ENCODE measurements at places on chromosomes 6 and 20. TPM values are rescaled to one million over a fixed set of nuclear protein-coding genes. Genes with fewer than 3 reads are reported as not detected.

The HSPA12B gene
- total RNA-seq: 3.5 TPM

The PRDM13 gene
- not detected for total RNA-seq

The BCLAF1 gene
- total RNA-seq: 162 TPM

The PTPRK gene
- total RNA-seq: 128 TPM

The CPNE5 gene
- total RNA-seq: 104 TPM

The CALHM6 gene
- not detected for total RNA-seq

The TREM1 gene
- not detected for total RNA-seq

The IL22RA2 gene
- not detected for total RNA-seq

- DNase-seq: no peak
Measured at GRCh38 chr6:38797391-38797790, 82.3 kb downstream of the DNAH8 start.

GRCh38 chr6:35213298-35213791, 411 bp upstream of the SCUBE3 start:
- DNase-seq: no peak

DNA sequence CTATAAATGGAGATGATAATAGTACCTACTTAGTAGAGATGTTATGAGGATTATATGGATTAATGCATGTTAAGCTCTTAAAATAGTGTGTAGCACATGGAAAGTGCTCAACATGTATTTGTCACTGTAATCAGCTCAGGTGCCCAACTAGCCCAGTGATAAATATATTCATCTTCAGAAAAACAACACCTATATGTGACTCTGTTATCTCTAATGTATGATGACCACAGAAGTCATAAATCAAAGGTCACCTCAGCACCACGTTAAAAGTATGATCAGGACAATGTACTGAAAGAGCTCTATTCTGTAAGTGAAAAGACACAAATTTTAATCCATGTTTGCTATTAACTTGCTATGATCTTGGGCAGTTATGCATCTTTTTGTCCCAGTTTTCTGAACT, 36.8 kb upstream of the TENT5A start:
- no peak for DNase-seq

DNA sequence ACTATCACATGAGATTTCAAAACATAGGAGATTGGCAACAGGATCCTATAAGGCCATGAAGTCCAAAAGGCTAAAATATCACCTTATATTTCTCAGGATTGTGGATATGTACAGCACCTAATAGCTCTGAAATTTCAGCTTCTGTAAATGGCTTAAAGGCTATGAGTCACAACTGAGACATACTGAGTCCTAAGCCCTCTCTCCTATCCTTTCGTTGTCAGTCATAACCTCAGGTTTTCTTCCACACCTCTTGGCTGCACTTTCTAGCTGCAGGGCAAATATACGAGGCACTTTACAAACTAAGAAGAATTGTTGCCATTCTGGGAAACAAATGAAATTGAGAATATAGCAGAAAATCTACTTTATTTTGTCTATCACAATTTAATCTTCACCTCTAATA, 969.9 kb upstream of the EPHA7 start:
- no peak for DNase-seq

- DNase-seq: no peak
Measured at GRCh38 chr6:167757249-167757648, 69.5 kb upstream of the AFDN start.

GRCh38 chr6:6891949-6892461, 215.8 kb upstream of the RREB1 start:
- DNase-seq: no peak

GRCh38 chr20:59242714-59243626, 57.4 kb upstream of the EDN3 start:
- DNase-seq: no peak

DNA sequence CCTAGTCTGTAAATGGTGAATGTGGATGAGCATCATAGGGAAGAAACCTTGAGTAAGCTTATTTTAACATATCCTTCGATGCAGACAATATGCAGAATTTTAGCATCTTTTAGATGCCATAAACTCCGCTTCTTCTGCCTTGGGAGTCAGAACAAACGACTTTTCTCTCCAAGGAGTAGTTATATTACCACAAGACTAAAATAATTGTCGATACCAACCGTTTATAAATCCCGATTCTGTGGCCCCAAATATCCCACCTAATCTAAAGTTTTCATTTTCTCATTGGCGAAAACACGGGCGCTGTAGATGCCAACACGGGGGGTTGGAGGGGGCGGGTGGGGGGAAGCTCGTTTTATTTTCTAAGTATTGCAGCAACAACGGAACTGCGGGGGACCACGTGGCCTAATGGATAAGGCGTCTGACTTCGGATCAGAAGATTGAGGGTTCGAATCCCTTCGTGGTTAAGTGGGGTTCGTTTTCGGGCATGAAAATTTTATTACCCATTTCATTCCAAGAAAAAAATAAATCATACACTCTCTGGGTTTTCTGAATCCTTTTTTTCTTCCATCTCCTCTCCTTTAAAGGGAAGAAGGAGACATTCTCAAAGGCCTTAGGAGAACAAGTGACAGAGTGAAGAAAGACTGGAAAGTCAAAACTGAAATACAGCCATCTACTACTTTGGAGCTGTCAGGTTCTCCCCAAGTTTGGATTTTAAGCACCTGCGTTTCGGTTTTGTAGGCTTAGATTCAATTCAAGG, 65.5 kb upstream of the BTN3A2 start:
- DNase-seq: no peak

Data from dorsolateral prefrontal cortex (tissue), 122 donors.